Activated naive CD4-positive, alpha-beta T cell (primary cell): ENCODE measurements at places on chromosomes 5 and 9.

GRCh38 chr5:59125011-59125961, 542.4 kb downstream of the RAB3C start:
- DNase-seq, result no peak

DNA sequence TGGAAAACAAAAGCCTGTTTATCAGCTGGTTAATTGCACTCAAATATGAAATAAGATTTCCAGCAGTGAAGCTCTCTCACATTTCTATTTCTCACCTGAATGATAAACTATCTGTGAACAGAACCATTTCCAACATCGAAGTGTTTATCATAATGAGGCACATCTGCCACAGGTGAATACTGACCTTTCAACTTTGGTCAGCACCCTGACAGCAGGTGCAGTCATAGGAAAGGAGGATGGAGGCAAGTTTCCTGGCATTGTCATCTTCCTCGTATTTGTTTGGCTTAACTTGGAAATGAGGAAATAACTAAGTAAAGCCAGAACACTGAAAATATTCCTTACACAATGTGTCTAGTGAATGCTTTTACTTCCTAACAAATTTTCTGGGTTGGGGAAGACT, 716.4 kb downstream of the NR2F1-AS1 start:
- no peak for DNase-seq

DNA sequence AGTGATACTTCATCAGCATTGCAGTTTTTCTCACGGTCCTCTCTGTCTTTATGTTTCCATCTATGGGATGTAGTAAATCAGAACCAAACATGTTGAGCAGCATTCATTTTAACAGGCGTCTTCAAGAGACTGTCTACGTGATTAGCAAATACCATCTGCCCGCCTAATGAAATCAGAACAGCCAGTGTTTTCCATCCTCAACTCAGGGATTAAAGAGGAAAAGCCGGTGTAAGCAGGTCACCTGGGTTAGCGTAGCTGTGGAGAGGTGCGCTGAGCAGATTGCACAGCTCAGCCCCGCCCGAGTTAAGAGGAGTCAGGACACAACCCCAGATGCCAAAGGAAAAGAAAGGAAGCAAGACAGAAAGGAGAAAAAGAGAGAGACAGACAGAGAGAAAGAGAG, 54.3 kb upstream of the ANKRD33B start:
- DNase-seq, result no peak

- no peak for DNase-seq
These were observed 89.9 kb downstream of the HSPA4 start for GRCh38 chr5:133141746-133142145.

GRCh38 chr5:60634051-60634450, 65.9 kb downstream of the DEPDC1B start:
- no peak for DNase-seq

DNA sequence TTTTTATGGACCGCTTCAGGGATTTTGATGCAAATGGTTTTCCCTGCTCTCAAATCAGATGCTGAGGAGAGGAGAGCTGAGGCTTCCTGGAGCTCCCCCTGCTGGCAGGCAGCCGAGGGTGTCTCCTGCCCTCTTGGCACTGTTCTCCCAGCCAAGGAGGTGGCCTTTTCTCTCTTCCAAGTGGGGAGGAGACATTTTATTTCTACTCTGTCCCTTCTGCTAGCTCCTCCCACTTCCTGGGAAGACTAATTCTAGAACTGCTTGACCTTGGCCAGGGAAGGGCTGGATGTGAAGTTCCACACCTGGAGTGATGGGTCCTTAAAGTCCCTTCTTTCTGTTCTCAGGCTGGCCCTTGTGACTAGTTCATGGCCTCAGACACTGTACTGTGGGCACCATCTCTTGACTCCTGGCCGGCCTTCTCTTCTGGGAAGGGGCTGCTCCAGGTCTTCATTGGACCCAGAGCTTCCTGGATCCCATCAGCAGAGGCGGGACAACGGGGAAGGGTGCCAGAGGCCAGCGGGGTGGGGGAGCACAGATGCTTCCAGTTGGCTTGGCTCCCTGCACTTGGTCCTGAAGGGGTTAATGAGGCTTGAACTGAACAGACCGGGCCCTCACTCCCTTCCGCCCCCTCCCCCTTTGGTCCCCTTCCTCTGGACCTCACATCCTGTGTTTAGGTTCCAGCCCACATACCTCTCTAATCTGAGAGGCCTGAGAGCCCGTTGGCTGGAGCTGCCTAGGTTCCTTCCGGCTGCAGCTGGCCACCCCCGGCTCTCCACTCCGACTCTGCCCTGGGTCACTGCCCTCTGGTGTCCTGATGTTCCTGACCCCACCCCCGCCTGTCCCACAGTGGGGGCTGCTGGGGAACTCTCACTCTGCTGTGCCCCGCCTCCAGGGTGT, 32.1 kb downstream of the PTPA start:
- peak; percentile 50 for DNase-seq

DNA sequence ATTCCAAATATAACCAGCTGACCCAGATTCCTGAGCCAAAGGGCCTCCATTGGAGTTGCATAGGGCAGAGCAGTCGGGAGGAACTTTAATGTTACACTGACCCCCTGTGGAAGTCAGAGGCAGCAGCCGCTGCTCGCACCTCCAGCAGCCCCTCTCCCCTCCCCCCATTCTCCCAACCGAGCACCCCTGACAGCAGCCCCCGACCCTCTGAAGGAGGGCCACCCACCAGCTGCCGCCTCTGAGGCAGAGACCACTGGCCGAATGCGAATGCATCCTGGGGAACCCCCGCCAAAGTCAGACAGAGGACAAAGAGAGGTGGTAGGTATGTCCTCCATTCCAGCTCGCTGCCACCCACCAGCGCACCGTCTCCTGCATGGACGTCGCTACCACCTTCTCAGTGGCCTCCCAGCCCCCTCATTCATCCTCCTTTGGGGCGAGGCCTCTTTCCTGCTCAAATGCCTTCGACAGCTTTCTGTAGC, 231.0 kb downstream of the CDK5RAP2 start:
- no peak for DNase-seq

GRCh38 chr5:43422143-43422542, 10.0 kb upstream of the CCL28 start:
- no peak for DNase-seq

DNA sequence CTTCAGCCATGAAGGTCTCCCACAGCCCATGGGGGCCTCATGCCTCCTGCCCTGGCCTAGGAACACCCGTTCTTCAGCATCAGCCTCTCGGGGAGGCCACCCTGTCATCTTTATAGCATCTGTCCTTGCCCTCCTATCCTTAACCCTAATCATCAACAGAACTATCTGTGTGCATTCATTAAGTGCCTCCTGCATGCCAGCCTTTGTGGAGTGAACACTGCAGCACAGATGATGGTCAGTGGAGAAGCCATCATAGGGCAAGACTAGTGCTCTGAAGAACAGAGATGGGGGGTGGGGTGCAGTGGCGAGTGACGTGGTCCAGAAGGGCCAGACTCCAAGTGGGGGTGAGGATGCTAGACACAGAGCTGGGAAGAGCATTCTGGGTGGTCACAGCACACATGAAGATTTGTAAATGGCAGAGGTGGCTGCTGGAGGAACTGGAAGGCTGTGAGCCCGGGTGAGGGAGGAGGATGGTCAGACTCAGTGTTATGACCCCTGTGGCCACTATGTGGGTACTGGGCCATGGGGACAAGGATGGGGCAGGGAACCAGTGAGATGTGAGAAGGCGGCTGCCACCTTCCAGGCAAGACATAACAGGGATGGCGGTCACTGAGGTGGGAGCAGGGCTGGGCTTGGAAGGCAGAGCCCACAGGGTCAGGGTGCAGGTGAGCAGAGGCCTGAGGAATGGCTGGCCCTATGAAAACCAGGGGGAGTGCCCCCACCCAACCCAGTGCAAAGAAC, 3.6 kb upstream of the CARD19 start:
- no peak for DNase-seq

DNA sequence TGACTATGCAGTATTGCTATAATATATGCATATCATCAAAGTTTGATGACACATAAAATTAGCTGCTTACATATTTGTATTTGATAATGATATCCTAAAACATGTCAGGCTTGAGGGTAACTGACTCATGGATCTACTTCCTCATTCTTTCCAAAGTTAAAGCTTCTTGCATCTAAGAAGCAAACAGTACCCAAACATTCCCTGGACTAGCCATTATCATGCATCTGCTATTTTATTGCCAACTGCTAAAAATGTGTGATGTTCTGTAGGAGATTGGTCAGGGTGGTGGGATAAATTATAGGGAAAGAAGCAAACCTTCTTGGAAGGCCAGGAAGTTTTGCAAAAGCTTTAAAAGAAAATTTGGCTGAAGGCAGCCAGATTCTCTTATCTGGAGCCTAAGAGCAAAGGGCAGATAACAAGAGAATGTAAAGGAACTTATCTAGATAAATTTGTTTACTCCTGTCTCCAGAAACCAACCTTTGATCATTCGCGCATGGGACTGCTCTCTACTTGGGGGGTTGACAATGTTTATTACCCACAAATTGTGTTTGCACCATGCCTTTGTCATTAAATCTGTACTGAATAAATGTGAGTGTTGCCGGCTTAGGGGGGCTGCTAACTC, 604.1 kb upstream of the TLE4 start:
- no peak for DNase-seq

DNA sequence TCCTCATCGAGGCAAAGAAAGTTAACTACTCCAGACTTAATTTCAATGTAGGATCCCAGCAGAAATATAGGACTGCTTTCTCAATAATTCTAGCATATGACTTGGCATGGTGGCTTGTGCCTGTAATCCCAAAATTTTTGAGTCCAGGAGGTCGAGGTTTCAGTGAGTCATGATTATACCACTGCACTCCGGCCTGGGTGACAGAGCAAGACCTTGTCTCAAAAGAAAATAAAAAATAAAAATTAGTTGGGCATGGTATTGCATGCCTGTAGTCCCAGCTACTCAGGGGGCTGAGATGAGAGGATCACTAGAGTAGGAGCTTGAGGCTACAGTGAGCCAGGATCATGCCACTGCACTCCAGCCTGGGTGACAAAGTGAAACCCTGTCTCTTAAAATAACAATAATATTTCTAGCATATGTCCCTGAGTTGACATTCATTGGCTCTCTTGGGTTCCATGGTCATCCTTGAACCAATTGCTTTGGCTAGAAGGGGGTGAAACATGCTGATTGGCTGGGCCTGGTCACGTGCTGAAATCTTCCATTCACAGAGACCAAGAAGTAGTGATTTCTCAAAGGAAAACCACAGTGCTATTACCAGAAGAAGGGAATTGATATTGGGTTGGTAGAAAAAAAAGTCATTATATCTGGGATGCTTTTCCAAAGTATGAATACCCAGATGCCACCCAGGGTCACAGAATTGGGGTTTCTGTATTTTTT, 31.6 kb upstream of the GARNL3 start:
- no peak for DNase-seq

DNA sequence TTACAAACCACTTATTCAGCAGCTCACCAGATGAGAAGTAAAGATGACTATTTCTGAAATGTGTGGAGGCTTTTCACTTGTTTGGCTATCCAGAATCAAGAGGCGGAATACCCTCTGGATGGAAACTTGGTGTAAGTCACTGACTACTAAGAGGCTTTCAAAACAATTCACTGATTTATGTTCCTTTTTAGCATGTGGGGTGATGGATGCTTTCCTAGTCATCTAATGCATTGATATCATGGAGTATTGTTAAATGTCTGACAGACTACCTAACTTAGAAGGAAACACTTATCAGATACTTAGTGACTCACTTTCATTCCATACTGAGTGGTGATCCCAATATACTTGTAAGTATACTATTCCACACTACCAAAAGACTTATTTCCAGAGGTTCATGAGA, 141.4 kb downstream of the PLK2 start:
- DNase-seq, result no peak

GRCh38 chr5:172603251-172603806, 37.7 kb upstream of the NEURL1B start:
- DNase-seq, result no peak

DNA sequence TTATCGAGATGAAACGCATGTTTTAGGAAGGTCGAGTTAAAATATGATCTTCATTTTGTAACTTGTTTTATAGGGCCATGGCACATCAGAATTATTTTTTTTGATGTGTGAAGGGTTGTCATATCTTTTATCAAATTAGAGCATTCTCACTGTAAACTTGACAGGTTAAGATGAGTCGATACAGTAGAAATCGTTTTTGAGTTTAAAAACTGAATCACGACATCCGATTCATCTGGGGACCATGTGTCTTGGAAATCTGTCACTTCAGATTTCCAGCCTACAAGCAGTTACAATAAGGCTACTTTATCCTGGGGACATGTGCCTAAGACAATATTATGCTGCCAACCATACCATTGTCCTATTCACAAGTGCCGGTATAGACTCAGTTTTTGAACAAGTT, 136.2 kb downstream of the ALDH1A1 start:
- no peak for DNase-seq

GRCh38 chr5:138606378-138607064, 31.3 kb upstream of the HSPA9 start:
- no peak for DNase-seq

DNA sequence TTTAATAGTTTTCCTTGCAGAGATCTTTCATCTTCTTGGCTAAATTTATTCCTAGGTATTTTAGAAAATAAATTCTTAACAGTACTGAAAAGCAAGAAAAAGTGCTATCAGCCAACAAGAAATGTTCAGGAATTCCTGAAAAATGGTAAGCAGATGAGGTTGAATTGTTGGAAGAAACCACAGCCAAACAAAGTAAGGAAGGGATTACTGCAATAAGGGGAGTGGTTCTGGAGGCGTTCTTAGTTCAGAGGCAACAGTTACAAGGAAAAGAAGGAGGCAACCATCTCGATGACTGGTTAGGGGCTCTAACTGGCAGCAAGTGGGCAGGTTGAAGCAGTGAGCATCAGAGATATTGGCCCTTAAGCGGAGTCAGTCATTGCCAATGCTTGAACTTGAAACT, 12.8 kb upstream of the OR13J1 start:
- no peak for DNase-seq

DNA sequence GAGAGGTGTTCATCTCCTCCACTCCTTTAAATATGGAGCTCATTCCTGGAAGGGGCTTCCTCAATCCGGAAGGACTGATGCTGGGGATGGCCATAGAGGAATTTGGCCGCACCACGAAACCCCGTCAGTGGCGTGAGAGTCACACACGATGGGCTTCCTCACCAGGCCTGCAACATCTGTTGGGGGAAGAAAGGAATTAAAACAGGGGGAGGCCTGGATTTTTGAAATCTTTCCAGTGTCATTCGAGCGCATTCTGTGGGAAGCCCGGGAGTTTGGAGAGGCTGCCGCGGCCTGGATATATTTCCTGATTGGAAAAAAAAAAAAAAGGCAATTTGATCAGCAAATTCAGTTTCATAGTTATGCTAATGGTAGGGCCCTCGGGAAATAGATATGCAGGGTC, 76.3 kb upstream of the ORM1 start:
- no peak for DNase-seq

- DNase-seq, result no peak
These were observed 85.9 kb downstream of the GOLPH3 start for GRCh38 chr5:32088214-32088613.

GRCh38 chr5:40683305-40683704, 3.6 kb downstream of the PTGER4 start:
- DNase-seq, result no peak

GRCh38 chr9:12859704-12860251, 85.0 kb downstream of the LURAP1L start:
- no peak for DNase-seq

GRCh38 chr5:159104051-159104651, 4.4 kb upstream of the EBF1 start:
- DNase-seq, result no peak
